Fibroblast of gingiva (primary cell): ENCODE measurements at places on chromosomes 3 and 15.

DNA sequence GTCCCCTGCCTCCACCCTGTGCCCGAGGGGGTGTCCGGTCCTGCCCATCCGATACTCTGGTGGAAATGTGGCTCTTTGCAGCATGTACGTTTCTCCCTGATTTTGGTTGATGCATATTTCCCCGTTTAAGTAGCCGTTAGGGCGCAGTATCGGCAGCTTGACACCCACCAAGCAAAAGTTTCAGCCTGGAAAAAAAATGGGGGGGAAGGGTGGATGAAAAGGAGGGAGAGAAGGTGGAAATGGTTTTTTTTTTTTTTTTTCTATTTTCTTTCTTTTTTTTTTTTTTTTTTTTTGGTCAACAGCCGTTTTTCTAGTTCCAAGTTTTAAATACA, 1.3 kb downstream of the RAP2B start:
- peak; percentile 24 for DNase-seq

DNA sequence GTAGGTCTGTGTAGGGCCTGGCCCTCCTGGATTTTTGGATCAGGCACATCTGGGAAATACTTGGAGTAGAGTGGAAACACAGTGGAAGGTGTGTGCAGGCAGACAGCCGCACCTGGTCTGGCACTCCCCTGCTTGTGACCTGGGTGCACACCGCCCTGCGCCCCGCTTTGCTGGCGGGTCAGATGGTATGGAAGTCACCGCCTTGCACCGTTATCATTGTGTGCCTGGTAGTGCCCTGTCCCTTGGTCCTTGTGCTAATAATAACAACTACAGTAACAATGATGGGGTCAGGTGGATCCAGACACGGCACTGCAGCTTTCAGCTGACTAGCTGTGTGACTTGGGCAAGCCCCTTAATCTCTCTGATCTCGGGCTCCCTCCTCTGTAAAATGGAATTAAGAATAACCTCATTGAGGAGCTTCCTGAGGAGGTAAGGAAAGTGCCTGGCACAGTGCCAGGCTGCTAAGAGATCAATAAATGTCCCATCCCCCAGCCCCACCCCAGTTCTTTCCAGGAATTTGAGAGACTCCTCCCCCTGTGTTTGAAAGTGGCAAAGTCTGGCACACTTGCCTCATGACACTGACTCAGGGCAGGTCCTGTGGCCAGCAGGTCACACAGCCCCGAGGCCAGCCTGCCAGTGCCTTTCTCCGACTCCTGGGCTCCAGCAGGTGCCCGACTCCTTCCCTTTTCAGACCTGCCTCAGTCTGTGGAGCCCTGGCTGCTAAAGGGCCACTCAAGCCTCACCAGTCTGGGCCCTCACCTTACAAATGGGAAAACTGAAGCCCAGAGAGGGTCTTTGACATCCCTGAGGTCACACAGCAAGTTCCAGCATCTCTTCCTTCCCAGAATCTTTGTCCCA, 9.8 kb downstream of the ISG20 start:
- no peak for DNase-seq

DNA sequence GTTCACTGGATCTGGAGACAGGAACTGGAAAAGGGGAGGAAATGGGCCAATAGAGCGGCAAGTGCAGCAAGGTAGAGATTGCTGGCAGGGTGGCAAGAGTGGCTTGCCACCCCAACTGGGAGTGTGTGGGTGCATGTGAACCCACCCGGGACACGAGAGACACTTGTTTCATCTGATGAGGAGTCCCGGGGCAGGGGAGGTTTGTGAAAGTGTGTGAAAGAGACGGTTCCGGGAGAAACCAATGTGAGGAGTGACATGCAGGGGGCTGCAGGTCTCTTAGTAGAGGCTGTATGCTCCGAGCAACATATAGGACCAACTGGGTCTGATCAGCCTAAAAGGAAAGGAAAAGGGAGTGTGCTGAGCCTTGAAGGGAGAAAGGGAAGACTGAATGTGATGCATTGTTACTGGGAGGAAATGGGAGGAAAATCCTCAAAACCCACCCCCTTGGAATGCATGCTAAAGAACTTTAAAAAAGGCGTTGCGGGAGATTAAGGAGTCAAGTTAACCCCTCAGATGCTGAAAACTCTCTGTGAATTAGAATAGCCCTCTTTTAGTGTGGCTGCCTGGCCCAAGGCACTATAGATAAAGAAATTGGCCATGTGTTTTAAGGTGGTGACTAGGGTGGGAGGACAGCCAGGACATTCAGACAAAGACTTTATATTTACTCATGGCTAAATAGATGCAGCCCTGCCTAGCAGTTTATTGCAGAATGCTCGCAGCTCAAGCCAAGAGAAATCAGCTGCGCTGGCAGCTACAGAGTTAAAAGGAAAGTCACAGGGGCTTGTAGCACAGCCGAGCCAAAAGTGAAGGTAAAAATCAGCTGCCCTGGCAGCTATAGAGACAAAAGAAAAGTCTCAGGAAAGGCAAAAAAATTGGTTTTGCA, 9.1 kb upstream of the SLC9C1 start:
- no peak for DNase-seq

GRCh38 chr3:184679056-184679816, 32.6 kb downstream of the MAGEF1 start:
- DNase-seq: peak; percentile 56

GRCh38 chr3:198107840-198108734, 148.1 kb downstream of the LMLN start:
- no peak for DNase-seq
